NCI-H774 (cell line): ENCODE measurements at places on chromosomes 11 and 22.

DNA sequence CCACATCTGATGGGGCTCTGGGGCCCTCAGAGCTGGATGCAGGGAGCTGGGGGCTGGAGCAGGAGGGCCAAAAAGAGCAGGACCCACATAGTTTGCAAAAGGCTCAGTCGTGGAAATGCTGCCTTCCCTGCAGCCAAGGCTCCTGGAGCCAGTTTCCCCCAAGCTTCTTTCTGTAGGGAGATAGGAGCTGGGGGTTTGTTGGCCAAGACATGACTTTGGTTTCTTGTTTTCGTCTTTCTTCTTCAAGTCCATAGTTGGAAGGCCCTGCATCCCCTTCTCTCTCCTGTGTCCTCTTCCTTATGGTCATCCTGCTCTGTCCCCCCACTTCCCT, 36.3 kb downstream of the IGF2 start:
- DNase-seq, result no peak

- no peak for DNase-seq
These were observed 493.2 kb downstream of the MIAT start for GRCh38 chr22:27150544-27150941.

DNA sequence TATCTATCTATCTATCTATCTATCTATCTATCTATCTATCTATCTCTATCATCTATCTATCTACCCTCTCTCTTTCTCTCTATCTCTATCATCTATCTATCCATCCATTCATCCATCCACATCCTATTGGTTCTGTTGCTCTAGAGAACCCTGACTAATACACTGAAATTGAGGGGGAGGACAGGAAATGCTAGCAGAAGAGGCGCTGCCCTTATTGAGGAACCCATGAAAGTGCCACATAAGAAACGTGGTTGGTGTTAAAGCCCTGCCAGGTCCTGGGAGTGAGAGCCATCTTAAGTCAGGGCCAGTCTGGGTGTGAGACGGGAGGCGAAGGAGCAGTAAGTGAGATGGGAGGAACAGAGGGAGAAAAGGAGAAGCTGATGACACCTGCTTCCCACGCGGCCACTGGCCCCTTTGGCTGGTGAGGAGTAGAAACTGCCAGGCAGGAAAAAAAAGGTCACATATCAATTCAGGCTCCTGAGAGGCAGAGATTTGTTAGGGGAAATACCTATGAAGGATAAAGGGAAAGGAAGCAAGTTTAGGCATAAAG, 87.9 kb upstream of the PLET1 start:
- DNase-seq, result no peak

DNA sequence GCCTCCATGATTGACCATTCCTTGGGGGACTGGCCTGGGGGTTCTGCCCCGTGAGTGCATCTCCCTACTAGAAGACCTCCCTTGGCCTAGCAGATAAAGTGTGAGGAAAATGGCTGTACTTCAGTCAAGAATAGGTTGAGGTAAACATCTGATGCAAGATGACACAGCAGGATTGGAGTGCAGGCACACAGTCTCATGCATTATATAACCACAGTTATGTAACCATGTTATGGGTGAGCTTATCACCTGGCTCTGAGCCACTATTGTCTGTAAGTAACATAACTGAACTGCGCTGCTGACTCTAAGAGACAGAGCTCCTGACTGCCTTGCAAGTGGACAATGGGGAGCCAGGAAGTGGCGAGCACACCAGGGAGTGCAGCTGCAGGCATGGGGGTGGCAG, 378.7 kb upstream of the ANO5 start:
- no peak for DNase-seq

GRCh38 chr11:1761110-1761856, 2.4 kb downstream of the CTSD start:
- DNase-seq, result no peak

- no peak for DNase-seq
These were observed 268.6 kb upstream of the SESN3 start for GRCh38 chr11:95499516-95500135.

- DNase-seq, result no peak
These were observed 121.5 kb upstream of the TEAD1 start for GRCh38 chr11:12552692-12553091.

GRCh38 chr11:77502346-77502905, 28.5 kb upstream of the PAK1 start:
- DNase-seq, result no peak

GRCh38 chr11:35466058-35466457, 46.7 kb upstream of the SLC1A2 start:
- DNase-seq, result no peak

GRCh38 chr11:6022956-6023355, 7.6 kb downstream of the OR56A1 start:
- peak; percentile 7 for DNase-seq

GRCh38 chr11:44868021-44868420, 82.7 kb downstream of the TP53I11 start:
- DNase-seq, result no peak

DNA sequence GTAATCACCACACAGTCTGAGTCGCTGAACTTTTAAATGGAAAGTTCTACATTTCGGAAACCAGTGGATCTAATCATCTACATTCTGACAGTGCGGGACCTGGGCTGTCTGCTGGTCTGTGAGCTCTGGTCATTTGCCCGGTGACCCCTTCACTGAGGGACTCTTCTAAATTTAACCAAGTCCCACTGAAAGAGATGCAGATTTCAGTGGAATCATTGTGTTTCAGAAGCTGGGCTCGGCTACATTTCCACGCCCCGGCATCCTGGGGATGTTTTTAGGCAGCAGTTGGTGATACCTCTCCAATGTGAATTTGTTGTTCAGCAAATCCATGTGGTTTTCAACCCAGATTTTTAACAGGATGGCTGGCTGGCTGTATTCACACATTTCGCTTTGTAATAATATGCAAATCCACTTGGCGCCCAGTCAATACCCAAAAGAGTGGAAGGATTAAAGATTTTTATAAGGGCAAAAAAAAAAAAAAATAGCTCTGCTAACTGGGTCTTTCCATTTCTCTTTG, 145.5 kb upstream of the RASSF10 start:
- DNase-seq, result no peak

- no peak for DNase-seq
These were observed 9.2 kb downstream of the HRAS start for GRCh38 chr11:526192-526591.

DNA sequence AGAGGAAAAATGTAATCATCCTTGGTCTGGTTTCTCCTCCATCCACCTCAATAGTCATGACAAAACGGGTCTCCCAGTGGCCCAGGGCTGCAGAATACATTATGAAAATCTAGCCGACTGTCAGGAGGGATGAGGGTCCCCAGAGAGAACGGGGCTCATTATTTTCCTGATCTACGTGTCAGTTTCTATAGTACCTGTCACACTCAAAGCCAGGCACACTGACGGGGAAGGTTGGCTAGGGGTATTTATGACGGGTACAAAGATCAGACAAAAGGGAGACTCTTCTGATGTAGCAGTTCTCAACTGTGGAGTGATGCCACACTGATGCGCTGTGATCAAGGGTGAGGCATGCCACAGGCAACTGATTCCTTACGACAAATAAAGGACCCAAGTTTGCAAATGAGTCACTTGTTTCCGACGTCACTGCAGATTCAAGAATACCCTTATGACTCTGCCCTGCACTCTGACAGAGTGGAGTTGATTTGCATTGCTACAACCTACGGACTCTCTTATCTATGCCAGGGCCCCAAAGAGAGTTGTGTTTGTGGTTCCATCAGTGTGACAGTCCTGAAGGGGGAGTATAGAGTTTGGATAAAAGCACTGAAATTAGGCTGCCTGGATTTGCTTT, 188.2 kb upstream of the TBCEL start:
- no peak for DNase-seq

- no peak for DNase-seq
These were observed 13.8 kb upstream of the TEF start for GRCh38 chr22:41367680-41368542.

GRCh38 chr11:1913271-1914060, 6.0 kb upstream of the TNNT3 start:
- no peak for DNase-seq

DNA sequence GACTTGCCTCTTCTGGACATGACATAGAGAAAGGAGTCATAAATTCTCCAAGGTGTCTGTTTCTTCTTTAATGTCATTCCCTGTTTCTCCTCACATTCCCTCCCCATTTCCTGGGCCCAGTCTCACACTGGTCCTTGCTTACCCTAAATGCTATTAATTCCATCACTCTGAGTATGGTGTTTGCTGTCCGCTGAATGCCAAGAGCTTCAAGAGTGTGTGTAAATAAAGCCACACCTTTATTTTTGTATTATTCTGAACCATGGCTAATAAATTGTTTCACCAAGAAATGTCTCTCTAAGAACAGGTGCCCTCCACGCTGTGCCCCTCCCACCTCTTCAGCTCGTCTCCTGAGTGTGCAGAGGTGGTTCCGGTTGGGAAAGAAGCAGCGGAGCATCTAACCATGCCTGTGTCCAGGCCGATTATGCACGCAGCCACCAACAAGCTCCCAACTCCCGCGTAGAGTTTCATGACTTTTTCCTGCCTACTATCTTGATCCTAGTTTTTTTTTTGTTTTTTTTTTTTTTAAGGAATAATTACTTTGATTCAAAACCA, 8.6 kb downstream of the TMEM121B start:
- peak; percentile 7 for DNase-seq

DNA sequence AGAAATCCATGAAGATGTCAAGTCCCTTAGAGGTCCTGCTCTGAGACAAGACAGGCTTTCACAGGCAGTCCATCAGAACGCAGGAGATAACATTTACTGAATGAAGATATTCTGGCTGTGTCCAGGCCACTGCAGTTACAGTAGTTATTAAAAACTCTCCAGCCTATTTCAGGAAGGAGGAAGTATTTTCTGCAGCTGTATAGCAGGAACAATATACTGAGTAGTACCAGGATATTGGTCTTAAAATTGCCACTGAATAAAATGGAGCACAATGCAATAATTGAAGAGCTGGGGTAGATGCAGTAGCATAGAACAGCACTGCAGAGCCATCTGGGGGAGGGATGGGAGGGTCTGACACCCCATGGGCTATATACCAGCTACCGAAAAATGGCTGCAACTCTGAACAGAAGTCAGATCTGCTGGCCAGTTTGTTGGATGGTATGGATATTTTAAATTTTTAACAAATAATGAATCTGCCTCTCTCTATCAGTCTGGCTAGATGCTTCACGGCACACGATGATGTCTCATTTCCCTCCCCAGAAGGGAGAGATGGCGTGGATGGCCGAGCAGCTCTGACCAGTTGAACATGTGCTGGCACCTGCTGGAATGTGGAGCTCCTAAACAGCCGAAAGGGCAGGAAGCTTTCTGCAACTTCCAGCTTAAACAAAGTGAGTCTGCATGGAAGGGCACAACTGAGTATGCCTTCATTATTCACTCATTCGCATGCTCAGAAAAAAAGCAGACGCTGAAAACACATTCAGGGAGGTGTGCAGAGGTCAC, 342.1 kb upstream of the SYN3 start:
- no peak for DNase-seq

DNA sequence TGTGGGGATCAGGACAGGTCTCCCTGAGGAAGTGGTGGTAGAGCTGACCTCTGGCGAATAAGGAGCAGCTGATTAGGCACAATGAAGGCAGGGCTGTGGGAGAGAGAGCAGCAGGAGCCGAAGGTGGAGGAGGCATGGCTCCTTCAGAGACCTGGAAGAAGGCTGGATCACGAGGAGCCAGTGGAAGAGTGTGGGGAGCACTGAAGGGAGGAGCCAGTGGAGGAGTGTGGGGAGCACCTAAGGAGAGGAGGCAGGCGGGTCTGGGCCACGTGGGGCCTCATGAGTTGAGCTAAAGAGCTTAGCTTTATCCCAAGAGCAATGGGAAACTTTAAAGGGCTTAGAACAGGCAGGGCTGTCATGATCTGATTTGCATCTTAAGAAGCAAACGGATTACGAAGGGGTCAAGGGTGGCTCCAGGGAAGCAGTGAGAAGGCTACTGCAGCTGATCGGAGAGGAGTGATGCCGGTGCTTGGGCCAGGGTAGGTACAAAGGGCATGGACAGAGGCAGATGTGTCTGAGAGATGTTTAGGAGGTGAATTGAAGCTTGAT, 44.9 kb upstream of the EIF3D start:
- no peak for DNase-seq

- no peak for DNase-seq
These were observed 9.2 kb downstream of the THYN1 start for GRCh38 chr11:134243913-134244312.

- peak; percentile 59 for DNase-seq
These were observed 603 bp downstream of the ESRRA start for GRCh38 chr11:64305691-64306562.
